ENCODE measurements at places on chromosomes 11 and 22.

DNA sequence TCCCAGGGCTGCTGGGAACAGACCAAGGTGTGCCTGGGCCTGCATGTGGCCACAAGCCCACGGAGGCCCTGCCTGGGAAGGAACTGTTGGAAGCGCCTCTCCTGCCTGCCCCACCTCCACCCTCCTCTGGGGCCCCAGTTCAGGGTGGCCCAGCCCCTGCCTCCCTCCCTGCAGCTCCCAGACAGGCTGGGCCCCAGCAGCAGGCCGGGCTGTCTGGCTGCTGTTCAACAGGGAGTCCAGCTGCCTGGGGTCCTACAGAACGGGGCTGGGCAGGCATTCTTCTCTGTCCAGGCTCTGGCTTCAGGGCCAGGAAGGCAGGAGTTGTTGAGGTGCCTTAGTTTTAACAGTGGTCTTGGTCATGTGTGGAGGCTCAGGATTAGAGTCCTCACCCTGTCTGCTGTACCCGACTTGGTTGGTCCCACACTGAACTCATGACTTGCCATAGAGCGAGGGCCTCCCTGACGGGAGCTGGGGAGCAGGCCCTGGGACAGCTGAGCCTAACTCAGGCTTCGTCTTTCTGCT, 11.8 kb downstream of the PRDM11 start:
- no peak for DNase-seq

DNA sequence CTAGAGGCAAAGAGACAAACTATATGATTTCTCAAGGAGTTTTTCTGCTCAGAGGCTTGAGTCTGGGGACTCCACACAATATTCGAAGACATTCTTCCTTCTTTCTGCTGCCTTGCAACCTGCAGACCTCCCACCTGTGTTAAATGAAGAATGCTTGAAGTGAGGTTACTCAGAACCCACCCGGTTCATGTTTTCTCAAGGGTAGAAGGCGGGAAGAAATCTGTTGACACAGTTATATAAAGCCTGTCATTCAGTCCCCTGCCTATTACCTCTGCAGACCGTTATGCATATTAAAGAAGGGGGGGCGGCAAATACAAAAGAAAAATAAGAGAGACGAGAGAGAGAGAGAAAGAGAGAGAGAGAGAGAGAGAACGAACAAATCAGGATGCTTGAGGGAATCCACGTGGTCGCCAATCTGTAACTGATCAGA, 2.2 kb upstream of the KMT2A start:
- DNase-seq, result no peak

DNA sequence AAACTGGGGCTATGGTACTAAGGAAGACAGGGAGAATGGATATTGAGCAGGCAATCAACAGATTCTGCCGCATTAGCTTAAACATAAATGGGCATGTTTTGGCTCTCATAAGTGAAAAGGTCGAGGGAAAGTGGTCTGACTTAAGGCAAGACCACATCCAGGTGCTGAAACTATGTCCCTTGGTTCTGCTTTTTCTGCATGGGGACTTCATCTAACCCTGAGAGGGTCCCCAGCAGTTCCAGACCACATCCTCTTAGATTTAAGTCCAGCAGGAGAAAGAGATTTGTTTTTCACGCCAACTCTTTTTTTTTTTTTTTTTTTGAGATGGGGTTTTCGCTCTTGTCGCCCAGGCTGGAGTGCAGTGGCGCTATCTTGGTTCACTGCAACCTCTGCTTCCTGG, 5.5 kb downstream of the RPS6KA4 start:
- DNase-seq, result no peak

GRCh38 chr22:34902335-34902734, 163.6 kb upstream of the ISX start:
- DNase-seq, result no peak

- DNase-seq, result no peak
These were observed 1.6 kb upstream of the ACY3 start for GRCh38 chr11:67651976-67652781.

GRCh38 chr22:48651981-48652538, 1175.6 kb downstream of the BRD1 start:
- no peak for DNase-seq

GRCh38 chr22:43988960-43989359, 33.7 kb downstream of the SAMM50 start:
- DNase-seq, result no peak

- no peak for DNase-seq
These were observed 165.6 kb downstream of the RCN1 start for GRCh38 chr11:32256466-32256865.

GRCh38 chr11:35893796-35894475, 49.9 kb upstream of the LDLRAD3 start:
- DNase-seq, result no peak

- DNase-seq, result no peak
These were observed 27.5 kb downstream of the TOLLIP start for GRCh38 chr11:1281974-1282365.

DNA sequence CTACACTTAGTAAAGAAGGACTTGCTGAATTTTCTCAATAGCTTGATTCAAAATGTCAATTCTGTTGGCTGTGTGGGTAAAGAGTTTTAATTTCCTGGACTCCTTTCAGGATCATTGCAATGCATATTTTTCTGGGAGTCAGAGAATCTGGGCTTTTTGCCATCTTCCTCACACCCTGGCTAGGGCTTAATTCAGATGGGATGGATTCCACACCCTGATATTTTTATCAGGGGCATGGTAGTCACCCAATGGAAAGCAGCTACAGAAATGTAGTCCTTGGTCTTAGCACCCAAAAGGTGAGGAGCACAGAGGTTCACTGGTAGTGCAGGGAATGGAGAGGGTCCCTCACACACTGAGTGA, 79.3 kb downstream of the SGSM3 start:
- no peak for DNase-seq

DNA sequence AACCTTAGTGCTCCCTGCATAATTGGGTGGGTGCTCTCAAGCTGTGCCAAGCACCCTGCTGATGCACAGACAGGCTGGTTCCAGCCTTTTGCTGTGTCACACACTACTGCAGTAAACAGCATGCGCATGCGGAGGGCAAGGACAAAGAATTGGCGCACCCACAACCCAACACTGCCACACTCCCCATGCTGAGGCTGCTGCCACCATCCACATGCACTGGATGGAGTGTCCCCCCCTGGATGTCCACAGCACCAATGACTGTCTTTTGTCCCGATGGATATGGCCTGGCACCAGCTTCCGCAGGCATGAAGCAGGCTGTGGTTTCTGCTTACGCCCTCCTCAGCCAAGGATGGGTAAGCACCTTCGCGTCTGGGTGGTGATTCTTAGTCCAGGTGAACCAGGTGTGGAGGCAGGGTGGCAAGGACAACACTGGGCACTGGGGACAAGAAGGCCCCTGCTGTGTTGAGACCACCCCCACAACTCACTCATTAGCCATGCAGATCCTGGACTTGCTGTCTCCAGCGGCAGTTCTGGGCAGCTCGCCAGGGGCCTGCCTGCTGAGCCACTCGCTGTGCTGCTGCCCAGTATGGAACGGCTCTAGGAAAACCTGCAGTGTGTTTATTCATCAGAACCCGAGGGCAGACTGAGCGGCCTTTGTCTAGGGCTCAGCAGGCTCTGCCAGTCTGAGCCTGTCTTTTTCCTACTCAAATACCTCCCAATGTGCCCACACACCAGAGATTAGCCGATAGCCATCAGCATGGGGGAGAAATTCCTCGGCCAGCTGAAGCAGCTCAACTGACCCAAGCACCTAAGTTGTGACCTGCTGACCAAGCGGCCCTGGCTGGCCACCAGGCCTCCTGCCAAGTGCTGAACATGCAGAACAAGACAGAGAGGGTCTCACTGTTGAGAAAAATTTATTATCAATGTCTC, 8.2 kb upstream of the NAP1L4 start:
- DNase-seq, result no peak

DNA sequence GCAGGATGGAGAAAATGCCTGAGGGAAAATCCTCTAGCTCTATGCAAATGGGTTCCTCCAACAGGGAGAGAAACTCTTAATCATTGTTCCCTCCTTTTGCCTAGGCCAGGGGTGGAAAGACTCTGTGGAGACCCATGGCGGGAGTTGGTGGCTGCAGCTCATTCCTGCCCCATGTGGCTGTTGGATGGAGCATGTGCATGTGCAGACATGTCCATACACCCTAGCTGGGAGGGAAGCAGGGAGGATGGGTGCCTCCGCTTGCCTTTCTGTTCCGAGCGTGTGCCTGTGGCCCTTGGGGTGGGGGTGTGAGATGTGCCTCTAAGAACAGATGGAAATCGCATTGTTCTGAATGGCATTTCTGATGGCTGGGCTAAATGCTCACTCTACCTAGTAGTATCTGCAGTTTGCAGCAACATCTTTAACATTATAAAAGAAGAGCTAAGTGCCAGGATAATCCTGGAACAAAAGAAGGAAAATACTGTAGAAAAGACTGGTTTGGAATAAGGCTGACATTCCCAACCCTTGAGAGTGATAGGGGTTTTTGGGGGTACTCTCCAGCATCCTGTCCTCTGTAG, 31.7 kb downstream of the METTL15 start:
- DNase-seq, result no peak

GRCh38 chr11:791658-792534, 2.0 kb upstream of the CEND1 start:
- DNase-seq, result no peak

GRCh38 chr11:22780952-22781593, 48.5 kb downstream of the SVIP start:
- DNase-seq, result no peak

GRCh38 chr22:31861226-31861840, 83.0 kb upstream of the YWHAH start:
- DNase-seq, result peak; percentile 14

DNA sequence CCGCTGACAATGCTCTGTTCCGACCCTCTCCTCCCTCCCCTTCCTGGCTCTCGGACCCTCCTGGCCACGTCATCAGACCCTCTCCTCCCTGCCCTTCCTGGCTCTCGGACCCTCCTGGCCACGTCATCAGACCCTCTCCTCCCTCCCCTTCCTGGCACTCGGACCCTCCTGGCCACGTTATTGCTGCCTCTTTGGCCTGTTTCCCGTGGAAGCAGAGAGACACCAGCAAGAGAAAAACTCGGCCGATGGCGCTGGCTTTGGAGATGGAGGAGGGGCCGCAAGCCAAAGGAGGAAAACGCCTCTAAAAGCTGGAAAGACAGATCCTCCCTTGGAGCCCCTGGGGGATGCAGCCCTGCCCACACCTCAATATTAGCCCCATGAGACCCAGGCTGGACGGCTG, 463.3 kb downstream of the BRD1 start:
- DNase-seq, result no peak

DNA sequence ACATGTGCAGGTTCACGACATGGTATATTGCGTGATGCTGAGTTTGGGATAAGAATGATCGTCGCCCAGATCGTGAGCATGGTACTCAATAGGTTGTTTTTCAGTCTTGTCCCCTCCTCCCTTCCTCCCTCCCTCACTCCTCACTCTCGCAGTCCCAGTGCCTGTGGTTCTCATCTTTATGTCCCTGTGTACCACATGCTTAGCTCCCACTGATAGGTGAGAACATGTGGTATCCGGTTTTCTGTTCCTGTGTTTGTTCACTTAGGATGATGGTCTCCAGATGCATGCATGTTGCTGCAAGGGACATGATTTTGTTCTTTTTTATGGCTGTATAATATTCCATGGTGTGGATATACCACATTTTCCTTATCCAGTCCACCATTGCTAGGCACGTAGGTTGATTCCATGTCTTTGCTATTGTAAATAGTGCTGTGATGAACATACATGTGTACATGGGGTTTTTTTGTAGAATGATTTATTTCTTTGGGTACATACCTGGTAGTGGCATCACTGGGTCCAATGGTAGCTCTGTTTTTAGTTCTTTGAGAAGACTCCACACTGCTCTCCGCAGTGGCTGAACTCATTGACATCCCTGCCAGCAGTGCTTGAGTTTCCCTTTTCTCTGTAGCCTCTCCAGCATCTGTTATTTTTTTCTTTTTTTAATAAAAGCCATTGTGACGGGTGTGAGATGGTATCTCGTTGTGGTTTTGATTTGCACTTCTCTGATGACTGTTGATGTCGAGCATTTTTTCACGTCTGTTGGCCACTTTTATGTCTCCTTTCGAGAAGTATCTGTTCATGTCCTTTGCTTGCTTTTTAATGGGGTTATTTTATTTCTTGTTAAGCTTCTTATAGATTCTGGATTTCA, 16.4 kb downstream of the ZBED4 start:
- no peak for DNase-seq

DNA sequence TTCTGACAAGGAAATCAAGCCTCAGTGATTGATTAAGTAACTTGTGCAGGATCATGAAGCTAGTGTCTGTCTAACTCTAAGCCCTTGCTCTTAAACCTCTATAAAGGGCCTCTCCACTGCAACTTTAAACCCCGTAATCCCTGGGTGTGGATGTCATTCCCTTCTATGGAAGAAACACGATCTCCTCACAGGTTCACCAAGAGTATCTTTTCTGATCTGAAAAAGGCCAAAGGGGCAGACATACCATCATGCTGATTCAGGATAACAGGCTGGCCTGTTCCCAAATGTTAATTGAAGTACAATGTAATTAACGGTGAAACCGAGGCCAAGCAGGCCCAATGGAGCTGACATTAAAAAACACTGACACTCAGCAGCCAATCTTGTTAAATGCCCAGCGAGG, 17.1 kb downstream of the TTC12 start:
- no peak for DNase-seq

GRCh38 chr11:11876458-11876857, 34.7 kb downstream of the USP47 start:
- no peak for DNase-seq

DNA sequence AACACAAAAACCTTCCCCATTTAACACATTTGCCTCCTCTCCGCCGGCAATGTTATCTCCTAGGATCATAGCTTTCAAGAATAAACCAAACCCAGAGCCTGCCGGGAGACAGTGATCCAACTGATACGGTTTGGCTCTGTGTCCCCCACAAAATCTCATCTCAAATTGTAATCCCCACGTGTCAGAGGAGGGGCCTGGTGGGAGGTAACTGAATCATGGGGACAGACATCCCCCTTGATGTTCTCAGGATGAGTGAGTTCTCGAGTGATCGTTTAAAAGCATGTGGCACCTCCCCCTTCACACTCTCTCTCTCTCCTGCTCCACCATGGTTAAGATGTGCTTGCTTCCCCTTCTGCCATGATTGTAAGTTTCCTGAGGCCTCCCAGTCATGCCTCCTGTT, 33.3 kb downstream of the RBFOX2 start:
- DNase-seq, result no peak

DNA sequence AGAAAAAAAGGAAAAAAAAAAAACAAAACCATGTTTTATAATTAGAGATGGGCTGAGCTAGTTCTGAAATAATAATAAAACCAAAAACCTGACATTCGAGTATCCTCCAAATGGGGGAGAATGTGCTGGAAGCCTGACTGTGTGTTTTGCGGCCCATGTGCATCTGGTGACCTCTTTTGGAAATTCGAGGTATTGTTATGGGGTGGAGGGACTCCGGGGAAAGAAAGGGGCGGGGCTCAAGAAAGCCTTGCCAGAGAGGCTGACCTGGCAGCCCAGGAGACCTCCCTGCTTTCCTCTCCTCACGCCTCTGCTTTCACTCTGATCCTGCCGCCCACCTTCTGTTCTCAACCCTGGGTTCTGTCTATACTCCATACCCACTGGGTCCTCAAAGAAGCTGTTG, 72.9 kb downstream of the CTTN start:
- DNase-seq, result no peak

- DNase-seq, result no peak
These were observed 211.6 kb downstream of the TBC1D22A start for GRCh38 chr22:46974077-46974476.

- DNase-seq, result no peak
These were observed 59.9 kb upstream of the C11orf58 start for GRCh38 chr11:16678466-16679116.

GRCh38 chr11:34775417-34775888, 140.7 kb downstream of the APIP start:
- DNase-seq, result no peak

- no peak for DNase-seq
These were observed 17.1 kb downstream of the GRAP2 start for GRCh38 chr22:39917776-39918495.

All from stimulated activated CD4-positive, alpha-beta T cell treated with anti-CD3 and anti-CD28 coated beads, TNF-alpha, amount 100 ng/mL, for 48 hours (primary cell).